Bronchial epithelial cell (primary cell): ENCODE measurements at places on chromosomes 2 and 18. TPM values are rescaled to one million over a fixed set of nuclear protein-coding genes. Genes with fewer than 3 reads are reported as not detected.

CSRNP3 gene
- 0.26 and 0.38 TPM in 2 replicates for total RNA-seq

RUFY4 gene
- not detected in 2 replicates for total RNA-seq

C2orf66 gene
- under 0.01 and 0.38 TPM in 2 replicates for total RNA-seq

AKAIN1 gene
- total RNA-seq = not detected in 2 replicates

SLC9A4 gene
- under 0.01 and 0.13 TPM in 2 replicates for total RNA-seq

LOXHD1 gene
- total RNA-seq = not detected in 2 replicates

DIPK1C gene
- total RNA-seq = not detected in 2 replicates

LONRF2 gene
- under 0.01 TPM in 1 of 2 replicates, not detected in the other for total RNA-seq

MDH1B gene
- total RNA-seq = 0.26 TPM in 1 of 2 replicates, not detected in the other

EVA1A gene
- 4.6 and 5.8 TPM in 2 replicates for total RNA-seq

QPCT gene
- total RNA-seq = 6.1 and 7.6 TPM in 2 replicates

ACAA2 gene
- total RNA-seq = 10.3 and 11.0 TPM in 2 replicates

ANTXR1 gene
- total RNA-seq = 1.5 and 3.7 TPM in 2 replicates

CBLN2 gene
- not detected in 2 replicates for total RNA-seq

SP100 gene
- 16.4 and 26.6 TPM in 2 replicates for total RNA-seq

VWC2L gene
- total RNA-seq = under 0.01 TPM in 1 of 2 replicates, not detected in the other

CCDC150 gene
- 2.4 and 3.3 TPM in 2 replicates for total RNA-seq

FKBP1B gene
- total RNA-seq = 16.5 and 30.0 TPM in 2 replicates

FN1 gene
- total RNA-seq = 53.8 and 83.2 TPM in 2 replicates

SYT4 gene
- total RNA-seq = not detected in 2 replicates

CNTNAP5 gene
- not detected in 2 replicates for total RNA-seq

CNGA3 gene
- total RNA-seq = under 0.01 TPM in 1 of 2 replicates, not detected in the other

LYG2 gene
- total RNA-seq = not detected in 2 replicates

CKAP2L gene
- total RNA-seq = 0.13 and 0.26 TPM in 2 replicates

SULT1C4 gene
- not detected in 2 replicates for total RNA-seq

SCYGR4 gene
- total RNA-seq = not detected in 2 replicates

ALPP gene
- not detected in 2 replicates for total RNA-seq

SLC5A7 gene
- not detected in 2 replicates for total RNA-seq

HOXD3 gene
- total RNA-seq = not detected in 2 replicates

ELP2 gene
- 72.9 and 89.4 TPM in 2 replicates for total RNA-seq

RGPD4 gene
- total RNA-seq = not detected in 2 replicates

ACADL gene
- total RNA-seq = 0.26 and 0.38 TPM in 2 replicates

CREG2 gene
- 0.26 and 0.38 TPM in 2 replicates for total RNA-seq

SERPINB10 gene
- total RNA-seq = under 0.01 and 0.79 TPM in 2 replicates

ALKAL2 gene
- total RNA-seq = not detected in 2 replicates

IL36G gene
- total RNA-seq = 0.51 TPM in 1 of 2 replicates, not detected in the other

ARHGAP28 gene
- 0.26 and 0.38 TPM in 2 replicates for total RNA-seq

DCDC2C gene
- not detected in 2 replicates for total RNA-seq

ONECUT2 gene
- total RNA-seq = under 0.01 TPM in 2 replicates

TOGARAM2 gene
- under 0.01 TPM in 1 of 2 replicates, not detected in the other for total RNA-seq

TXNDC2 gene
- total RNA-seq = under 0.01 TPM in 1 of 2 replicates, not detected in the other

SPP2 gene
- not detected in 2 replicates for total RNA-seq

RAD51AP2 gene
- 0.13 TPM in 1 of 2 replicates, not detected in the other for total RNA-seq

GPR45 gene
- not detected in 2 replicates for total RNA-seq

SPDYA gene
- 0.79 and 1.4 TPM in 2 replicates for total RNA-seq

INPP5D gene
- total RNA-seq = 24.1 and 26.6 TPM in 2 replicates

HEATR5B gene
- total RNA-seq = 20.4 and 23.4 TPM in 2 replicates

APOB gene
- under 0.01 TPM in 1 of 2 replicates, not detected in the other for total RNA-seq

PLCL1 gene
- total RNA-seq = under 0.01 TPM in 1 of 2 replicates, not detected in the other

EML6 gene
- 0.53 and 1.7 TPM in 2 replicates for total RNA-seq

SRD5A2 gene
- total RNA-seq = under 0.01 TPM in 1 of 2 replicates, not detected in the other

SKA1 gene
- total RNA-seq = 0.26 and 0.51 TPM in 2 replicates
